ENCODE measurements at places on chromosomes 6 and 20.

DNA sequence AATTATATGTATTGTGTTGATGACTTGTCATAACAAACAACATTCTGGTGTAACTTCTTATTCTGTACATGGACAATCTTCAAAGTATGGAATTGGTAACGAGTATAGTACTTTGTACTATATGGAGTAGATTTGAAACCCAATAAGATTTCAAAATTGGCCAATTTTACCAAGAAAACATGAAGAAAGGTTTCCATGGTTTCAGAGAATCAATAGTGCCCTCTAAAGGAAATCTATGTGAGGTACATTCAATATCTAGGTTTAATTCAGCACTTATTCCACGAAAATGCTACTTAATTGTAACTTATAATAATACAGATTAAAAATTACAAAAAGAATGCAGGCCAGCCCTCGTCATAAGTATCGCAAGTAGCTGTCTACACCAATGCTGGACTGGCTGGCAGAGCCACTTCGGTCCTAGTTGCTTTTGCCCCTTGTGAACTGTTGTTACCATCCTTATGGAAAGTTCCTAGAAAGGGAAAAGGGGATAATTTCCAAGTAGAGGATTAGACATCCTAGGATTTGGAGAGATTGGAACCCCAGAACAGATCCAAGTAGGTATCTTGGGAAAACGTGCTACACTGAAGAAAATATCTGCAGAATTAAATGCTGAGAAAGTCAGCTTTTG is 70.9 kb downstream of the LCA5 start:
- DNase-seq: no peak

DNA sequence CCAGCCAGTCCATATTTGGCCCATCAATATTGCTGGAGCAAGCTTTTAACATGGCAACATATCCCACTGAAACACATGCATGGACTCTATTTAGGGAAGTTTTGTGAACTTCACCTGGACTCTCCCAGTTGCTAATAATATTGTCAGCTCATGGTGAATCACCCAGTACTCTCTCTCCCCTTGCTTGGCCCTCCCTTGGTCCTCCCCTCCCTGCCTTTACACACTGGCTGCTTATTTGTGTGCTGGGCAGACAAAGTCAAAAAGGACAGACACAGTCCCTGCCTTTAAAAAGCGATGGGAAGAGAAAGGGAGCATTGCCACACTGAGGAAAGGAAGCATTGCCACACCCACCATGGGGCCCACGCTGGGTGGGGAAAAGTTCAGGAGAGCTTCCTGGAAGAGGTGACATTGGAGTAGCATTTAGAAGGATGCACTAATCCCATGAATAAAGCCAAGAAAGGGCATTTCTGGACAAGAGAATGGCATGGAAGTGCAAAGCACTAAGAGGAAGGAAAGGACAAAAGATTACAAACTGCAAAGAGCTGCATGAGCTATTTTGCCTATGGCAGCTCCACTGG is 143.4 kb upstream of the EXOC2 start:
- no peak for DNase-seq

DNA sequence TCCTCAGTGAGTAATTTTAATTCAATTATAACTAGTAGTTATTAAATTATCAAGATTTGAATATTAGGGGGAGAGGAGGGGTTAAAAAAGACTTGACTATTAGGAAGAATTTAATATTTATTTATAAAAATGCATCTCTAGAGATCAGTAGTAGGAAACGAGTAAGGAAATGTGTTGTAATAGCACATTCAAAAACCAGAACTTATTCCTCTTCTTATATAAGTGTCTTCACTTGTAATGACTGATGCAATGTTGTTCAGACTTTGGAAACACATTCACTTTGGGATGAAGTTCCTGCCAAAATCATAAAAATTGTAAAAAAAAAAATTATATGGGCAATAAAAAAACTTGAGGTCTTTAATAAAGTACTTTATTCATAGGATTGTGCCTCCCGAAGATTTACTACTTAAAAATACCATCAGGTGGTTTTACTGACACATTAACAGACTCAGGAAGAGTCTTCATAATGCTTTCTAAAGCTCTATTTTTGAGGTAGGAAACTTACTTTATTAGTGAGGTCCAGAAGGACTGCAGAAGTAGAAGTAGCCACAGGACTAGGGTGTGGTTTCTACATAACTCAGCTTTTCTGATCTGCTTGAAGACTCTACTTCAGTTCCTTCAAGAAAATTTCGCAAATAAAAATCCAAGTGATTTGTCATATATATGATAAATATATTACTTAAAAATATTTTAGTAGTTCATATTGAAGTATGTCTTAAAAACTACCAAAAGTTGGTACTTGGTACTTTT is 59.8 kb downstream of the CCDC170 start:
- DNase-seq: no peak

DNA sequence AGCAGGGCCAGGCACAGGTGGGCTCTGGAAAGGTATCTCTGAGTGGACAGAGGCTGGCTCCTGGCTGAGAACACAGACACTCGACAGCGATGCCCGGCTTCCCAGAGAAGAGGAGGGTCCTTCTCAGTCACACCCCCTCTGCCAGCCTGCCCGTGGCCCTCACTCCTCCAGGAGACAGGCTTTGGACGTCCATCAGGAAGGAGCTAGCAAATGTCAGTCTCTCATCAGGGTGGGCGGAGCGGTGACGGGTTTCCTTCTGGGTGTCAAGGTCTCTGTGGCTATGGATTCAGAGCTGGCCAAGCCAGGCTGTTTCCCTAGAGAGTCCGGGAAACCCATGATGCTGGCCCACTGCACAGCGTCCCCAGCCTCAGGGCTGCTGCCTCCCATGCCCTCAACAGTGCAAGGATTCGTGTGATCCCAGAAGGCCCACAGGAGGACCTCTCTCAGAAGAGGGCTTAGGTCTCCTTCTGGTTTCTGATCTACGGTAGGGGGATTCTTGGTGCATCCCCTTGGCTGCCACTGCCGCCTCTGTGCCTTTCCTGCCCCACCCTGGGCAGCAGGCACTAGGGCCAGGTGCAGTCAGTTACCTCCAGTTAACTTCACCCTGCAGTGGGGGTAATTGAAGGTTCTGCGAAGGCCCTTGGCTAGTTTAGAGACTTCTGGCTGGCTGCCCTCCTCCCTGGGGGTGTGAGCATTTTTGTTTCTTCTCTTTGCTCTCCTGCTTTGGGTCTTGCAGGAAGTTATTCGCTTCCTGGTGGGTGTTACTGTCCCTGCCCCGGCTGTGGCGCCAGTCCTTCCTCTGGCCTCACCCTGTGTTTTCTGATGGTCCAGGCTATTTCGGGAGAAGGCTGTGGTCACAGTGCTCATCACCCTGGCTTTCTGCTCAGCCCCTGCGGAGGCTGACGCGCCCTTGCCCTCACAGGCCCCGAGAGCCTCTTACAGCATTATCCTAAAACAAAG is 80.2 kb downstream of the CDH4 start:
- DNase-seq: no peak

GRCh38 chr6:142318714-142319113 is 16.9 kb downstream of the ADGRG6 start:
- no peak for DNase-seq

DNA sequence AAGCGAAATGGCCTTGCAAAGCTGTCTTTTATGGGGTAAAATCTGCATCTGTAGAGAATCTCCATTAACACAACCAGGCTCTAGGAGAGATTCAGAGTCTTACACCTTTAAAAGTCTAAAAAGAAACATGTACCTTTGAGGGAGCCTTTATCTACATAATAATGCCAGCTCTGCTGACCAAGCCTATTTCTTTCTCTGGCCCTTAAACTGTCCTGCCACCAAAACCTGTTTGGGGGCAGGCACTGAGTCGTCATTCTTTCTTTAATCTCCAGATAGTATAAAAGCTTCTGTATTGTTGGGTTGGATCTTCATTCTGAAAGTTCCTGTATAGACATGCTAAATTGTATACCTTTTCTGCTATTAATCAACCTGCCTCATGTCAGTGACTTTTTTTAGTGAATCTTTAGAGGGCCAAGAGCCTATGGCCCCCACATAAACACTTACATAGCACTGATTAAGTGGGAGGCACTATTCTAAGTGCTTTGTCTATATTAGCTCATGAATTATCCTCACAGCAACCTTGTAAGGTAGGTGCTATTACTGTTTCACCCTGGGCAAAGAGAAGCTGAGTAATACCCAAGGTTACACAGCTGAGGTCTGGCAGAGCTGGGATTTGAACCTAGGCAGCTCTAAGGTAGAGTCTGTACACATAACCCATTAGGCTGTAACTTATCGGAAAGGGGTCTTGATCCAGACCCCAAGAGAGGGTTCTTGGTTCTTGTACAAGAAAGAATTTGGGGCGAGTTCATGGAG is 232.3 kb upstream of the DTNBP1 start:
- no peak for DNase-seq
